ENCODE measurements at places on chromosomes 7 and 10.

DNA sequence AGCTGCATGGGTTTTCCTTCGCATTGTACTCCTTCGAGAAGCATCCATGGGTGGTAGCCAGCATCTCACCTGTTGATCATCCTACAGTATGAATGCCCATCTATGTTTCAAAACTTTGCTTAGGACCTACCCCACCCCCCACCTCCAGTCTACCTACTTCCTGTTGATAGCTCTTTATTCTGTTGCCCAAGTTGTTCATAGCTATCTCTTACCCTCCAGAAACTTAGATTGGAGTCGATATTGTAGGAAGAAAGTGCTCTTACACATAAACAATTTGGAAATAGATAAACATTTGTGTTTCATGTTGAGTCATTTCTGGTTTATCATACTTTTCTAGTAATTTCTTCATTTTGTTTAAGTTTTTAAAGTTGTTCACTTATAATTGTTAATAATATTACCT is 90.1 kb downstream of the FAS start:
- DNase-seq = no peak

GRCh38 chr10:112526139-112526538 is 79.1 kb downstream of the VTI1A start:
- DNase-seq = no peak

DNA sequence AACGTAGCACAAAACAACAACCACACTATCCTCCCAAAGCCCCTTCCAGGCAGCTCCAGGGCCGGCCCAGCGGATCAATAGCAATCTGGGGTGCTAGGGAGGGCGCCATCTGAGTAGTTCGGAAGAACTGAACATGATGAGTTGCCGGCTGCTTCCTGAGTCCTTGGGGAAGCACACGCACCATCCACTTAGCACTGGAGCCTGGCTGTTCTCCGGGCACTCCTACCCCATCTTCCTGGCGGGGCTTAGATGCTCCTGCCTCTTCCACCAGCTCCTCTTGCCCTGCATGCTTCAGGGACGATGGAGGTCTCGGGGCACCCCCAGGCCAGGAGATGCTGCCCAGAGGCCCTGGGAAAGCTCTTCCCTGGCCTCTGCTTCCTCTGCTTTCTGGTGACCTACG is at the start of gene KCNK18:
Gene KCNK18, plus strand, starts transcription at position 301 of the 400 bp plus-strand sequence. Its CDS starts 0 bp downstream, at position 301.
- no peak for DNase-seq

DNA sequence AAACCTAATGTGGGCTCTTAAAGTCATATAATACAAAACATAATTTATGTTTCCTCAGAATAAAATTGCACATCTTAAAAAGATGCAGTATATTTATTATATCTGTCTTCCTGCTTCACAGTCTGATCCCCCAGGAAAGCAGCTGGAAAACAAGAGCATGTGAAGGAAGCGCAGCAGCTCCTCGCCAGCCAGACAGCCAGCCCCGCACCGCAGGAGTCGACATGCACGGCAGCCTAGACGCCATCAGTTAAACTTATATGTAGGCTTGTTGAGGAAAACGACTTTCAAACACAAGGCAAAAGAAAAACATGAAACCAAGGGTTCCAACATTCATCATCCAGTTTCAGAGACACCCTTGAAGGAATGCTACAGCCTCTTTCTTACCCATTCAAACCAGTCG is 59.0 kb downstream of the PAXIP1 start:
- no peak for DNase-seq

GRCh38 chr10:129679207-129679606 is 212.2 kb downstream of the MGMT start:
- no peak for DNase-seq

GRCh38 chr7:69663911-69664832 is 65.9 kb downstream of the AUTS2 start:
- no peak for DNase-seq

DNA sequence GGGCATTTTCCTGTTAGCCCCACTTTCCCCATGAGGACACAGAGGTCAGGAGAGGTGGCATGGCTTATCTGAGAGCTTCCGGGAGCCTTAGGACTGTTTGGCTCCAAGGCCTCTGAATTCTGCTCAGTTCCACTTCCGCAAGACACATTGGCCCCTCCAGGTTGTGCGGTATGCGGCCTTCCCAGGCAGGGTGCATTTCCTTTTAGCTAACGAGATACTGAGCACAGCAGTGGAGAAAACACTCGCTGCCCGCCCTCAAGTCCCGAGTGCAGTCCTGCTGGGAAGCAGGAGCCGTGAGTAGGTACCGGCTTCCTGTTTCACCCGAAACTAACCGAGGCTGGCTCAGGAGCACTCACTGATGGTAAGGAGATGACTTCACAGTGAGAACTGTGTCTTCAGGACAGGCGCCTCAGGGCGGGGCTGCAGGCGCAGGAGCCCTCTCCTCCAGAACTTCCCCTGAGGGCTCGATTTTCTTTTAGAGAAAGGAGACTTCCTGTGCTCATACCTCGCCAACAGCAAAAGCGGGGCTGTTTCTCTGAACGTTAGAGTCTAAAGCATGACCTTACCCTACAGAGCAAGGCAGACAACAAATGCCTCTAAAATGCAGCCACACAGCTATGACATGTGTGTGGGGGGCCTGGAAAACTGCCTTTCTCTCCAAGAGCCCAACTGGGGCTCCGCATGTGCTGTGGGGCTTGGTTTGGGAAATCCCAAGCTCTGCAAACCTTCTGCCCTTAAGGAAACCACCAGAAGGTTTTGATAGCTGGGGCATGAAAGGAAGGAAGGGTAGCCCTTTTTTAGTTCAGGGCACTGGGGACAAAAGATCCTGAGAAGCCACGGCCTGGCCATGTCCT is 25.9 kb downstream of the RGS10 start:
- DNase-seq = peak; percentile 57

- no peak for DNase-seq
Observed at GRCh38 chr10:28400681-28401080, 97.8 kb upstream of the MPP7 start.

DNA sequence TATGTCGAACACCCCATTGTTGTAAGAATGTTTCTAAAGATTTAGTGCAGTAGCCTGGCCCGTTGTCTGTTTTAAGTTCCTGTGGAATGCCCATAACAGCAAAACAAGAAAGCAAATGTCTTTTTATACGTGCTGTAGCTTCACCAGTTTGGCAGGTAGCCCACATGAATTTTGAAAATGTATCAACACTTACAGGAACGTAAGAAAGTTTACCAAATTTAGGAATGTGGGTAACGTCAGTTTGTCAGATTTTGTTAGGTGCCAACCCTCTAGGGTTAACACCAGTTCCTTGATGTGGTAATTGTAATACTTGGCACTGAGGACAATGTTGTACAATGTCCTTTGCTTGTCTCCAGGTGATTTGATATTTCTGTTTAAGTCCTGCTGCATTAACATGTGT is 3.2 kb upstream of the GIMAP4 start:
- no peak for DNase-seq

GRCh38 chr10:129962872-129963640 is 1.0 kb downstream of the EBF3 start:
- DNase-seq = no peak

GRCh38 chr7:155289107-155289506 is 8.6 kb upstream of the INSIG1 start:
- DNase-seq = no peak

DNA sequence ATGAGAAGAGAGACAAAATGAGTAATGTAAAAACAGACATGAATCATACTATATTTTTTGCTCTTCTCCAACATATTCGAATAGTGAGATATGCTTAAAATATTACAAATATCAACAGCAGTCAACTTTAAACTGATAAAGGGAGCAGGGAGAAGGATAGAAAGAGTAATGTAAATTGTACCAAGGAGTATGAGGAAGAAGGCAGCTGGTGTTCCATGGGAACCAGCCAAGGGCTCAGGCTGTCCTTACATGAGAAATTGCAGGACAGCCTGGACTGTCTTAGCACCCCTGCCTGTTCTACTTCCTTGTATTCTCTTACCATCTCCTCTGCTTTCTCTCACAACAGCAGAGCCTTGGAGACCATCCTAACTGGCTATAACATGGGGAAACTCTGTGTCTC is 128.7 kb downstream of the TSPAN12 start:
- DNase-seq = no peak

- no peak for DNase-seq
Observed at GRCh38 chr7:30027740-30028215, 434 bp upstream of the PLEKHA8 start.

GRCh38 chr10:26169466-26169865 is 47.1 kb upstream of the GAD2 start:
- DNase-seq = no peak

Measured in GM12892 (cell line).